ENCODE measurements at places on chromosomes 7 and 10.

DNA sequence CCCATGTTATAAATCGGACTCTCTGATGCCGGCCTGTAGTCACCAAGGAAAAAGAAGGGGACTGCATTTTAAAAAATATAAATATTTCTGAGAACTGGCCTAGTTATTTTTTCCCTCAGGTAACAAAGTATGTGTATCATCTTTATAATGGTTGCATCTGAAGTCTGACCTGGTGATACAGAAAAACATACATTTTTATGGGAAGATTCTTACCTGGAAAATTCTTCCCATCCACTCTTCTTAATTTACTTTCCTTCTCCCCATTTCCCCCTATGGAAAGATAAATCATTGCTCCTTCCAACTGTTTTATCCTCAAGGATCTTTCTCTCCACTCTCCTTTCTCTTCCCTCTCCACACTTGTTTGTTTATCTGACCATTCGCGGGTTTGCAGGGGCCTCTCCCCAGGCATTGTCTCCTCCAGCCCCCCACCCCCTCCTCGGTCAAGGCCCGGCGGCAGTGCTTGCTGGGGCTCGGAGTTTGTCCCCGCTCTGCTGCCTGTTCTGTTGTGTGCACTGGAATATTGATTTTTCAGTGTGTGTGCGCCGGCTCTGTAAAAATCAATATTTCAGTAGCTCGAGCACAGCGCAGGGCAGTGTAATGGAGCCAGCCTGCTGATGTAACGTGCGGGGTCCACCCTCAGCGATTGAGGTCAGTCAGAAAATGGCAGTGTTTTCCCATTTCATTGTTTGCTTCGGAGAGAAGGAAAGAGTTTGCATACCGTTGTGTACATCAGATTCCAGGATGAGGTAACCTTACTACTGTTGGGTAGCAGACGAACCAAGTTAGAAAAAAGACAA lies 199.5 kb upstream of the NFE2L3 start:
- H3K27me3 ChIP-seq = no peaks in the 10 kb centered on the region
- no peaks in the 10 kb centered on the region for H3K36me3 ChIP-seq
- DNase-seq = no peak
- no peak overlapping the region for H3K4me3 ChIP-seq

GRCh38 chr7:17186745-17187530 lies 111.5 kb upstream of the AHR start:
- DNase-seq = no peak
- H3K27ac ChIP-seq = no peak overlapping the region
- H3K4me1 ChIP-seq = peaks cover 6% of the 10 kb centered on the region
- H3K4me3 ChIP-seq = no peak overlapping the region
- no peaks in the 10 kb centered on the region for H3K36me3 ChIP-seq
- H3K27me3 ChIP-seq = no peaks in the 10 kb centered on the region

GRCh38 chr7:102472126-102473041 lies 6.3 kb downstream of the POLR2J start:
- no peaks in the 10 kb centered on the region for H3K27me3 ChIP-seq
- no peak overlapping the region for H3K27ac ChIP-seq
- DNase-seq = no peak
- H3K4me3 ChIP-seq = no peak overlapping the region
- H3K4me1 ChIP-seq = no peaks in the 10 kb centered on the region

- H3K27me3 ChIP-seq = no peaks in the 10 kb centered on the region
- no peaks in the 10 kb centered on the region for H3K4me1 ChIP-seq
- H3K4me3 ChIP-seq = no peak overlapping the region
- no peaks in the 10 kb centered on the region for H3K36me3 ChIP-seq
- no peak for DNase-seq
- no peak overlapping the region for H3K27ac ChIP-seq
These were observed 739.6 kb upstream of the GALNT17 start for GRCh38 chr7:70392256-70392876.

GRCh38 chr10:3978174-3978573 lies 193.2 kb upstream of the KLF6 start:
- H3K4me1 ChIP-seq = no peaks in the 10 kb centered on the region
- H3K27me3 ChIP-seq = no peaks in the 10 kb centered on the region
- H3K36me3 ChIP-seq = no peaks in the 10 kb centered on the region
- no peak for DNase-seq

DNA sequence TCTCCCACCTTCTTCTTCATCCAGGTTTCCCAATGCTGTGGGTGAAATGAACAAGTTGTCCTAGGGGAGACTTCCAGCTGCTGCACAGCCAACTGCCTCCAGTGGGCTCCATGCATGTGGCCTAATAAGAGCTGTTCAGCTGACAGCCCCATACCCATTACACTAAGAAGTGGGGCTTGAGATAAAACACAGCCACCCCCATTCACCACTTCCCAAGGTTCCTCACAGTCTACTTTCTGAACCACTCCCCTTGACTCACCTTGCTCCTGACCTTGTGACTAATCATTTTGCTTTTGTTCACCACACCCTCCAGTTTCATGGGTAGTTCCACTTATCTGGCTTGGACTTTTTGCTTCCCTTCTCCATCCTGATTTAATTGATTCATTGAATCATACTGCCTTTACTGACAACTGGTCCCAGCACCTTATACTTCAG lies 119.3 kb downstream of the CABCOCO1 start:
- H3K27ac ChIP-seq = no peak overlapping the region
- H3K27me3 ChIP-seq = no peaks in the 10 kb centered on the region
- DNase-seq = no peak

Data from A673 (cell line).